ENCODE measurements at places on chromosomes 3 and 15.
A peak's percentile ranks its signal among the peaks of the same experiment; 100 is the strongest.

GRCh38 chr3:5036858-5037257 is 57.6 kb downstream of the BHLHE40 start:
- no peak for DNase-seq

DNA sequence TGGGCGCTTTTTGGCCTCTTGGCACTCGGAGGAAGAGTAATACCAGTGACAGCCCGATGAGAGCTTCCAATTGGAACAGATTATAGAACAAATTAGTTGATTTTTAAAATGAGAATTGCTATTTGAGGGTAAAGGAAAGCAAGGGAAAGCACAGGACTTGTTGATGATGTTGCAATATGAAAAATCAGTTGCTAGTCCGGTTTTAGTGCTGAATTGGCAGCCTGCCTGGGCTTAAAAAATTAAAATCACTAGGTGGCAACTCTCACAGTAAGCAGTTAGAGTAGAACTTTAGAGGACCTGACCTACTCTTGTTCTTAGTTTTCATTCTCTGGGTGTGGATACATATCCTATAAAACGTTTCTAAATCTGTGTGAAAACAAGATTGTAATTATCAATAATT is 2.1 kb upstream of the SCAANT1 start:
- no peak for DNase-seq

DNA sequence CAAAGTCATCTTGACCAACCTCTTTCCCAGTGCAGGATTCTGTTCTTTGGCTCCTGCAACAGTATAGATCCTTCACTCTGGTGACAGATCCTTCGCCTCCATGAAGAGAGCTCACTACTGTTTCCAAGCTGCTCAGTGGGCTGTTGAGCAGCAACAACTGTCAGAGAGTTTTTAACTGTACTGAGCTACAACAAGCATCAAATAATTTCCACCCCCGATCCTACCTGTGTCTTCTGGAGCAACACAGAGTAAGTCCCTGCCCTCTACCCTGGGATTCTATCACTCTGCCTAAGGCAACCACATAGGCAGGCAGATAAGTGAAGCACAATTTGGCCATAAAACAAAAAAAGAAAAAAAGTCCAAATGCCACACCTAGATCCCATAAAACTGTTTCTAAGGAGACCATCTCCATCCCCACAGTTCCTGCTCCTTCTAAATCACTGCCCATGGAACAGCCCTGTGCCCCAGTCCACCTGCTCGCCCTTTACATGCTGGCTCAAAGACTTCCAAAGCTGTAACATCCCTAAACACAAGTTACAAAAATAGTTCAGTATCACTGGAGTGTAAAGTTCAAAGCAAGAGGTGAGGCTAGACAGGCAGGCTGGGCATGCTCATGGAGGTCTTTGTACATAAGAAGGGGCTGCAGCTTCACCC is 37.8 kb upstream of the ANPEP start:
- no peak for DNase-seq

GRCh38 chr3:150627557-150627956 is 24.4 kb downstream of the SELENOT start:
- no peak for DNase-seq

- DNase-seq = no peak
Observed at GRCh38 chr15:27095886-27096624, 125.1 kb downstream of the GABRG3 start.

- DNase-seq = no peak
Observed at GRCh38 chr3:44042772-44043171, 198.9 kb upstream of the TOPAZ1 start.

- no peak for DNase-seq
Observed at GRCh38 chr15:89122505-89123180, 34.4 kb downstream of the ABHD2 start.

DNA sequence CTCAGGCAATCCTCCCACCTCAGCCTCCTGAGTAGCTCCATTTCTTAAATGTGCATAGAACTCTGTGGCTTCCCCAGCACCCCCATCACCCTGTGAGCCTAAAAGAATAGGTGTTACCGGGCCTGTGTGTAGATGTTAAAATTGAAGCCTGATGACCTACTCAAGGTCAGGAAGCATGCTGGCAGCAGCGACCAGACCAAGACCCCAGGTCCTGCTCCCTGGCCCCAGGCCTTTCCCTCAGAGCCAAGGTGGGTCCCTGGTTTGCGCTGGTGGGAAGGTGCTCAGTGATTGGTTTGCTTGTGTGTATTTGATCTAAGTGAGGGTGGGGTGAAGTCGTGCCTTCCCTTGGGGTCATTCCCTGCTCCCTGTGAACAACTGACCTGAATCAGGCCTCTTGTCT is 18.4 kb upstream of the CRABP1 start:
- DNase-seq = no peak

DNA sequence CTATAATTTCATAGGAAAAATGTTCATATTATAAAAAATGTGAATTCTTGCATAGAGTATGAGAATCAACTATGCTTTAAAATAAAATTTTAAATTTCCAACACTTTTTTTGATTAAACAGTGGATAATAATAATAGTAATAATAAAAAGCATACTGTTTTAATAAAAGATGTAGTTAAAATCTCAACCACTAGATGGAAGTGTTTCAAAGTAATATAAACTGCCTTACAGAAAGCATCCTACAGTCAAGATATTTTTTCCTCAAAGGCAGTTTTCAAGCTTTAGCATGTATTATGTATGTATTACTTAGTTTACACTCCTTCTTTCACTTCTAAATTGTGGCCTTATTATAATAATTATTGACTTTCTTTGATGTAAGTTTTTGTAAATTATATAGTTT is 217.5 kb downstream of the CHL1 start:
- DNase-seq = no peak

GRCh38 chr3:146131616-146132410 is 29.2 kb downstream of the PLOD2 start:
- DNase-seq = no peak

DNA sequence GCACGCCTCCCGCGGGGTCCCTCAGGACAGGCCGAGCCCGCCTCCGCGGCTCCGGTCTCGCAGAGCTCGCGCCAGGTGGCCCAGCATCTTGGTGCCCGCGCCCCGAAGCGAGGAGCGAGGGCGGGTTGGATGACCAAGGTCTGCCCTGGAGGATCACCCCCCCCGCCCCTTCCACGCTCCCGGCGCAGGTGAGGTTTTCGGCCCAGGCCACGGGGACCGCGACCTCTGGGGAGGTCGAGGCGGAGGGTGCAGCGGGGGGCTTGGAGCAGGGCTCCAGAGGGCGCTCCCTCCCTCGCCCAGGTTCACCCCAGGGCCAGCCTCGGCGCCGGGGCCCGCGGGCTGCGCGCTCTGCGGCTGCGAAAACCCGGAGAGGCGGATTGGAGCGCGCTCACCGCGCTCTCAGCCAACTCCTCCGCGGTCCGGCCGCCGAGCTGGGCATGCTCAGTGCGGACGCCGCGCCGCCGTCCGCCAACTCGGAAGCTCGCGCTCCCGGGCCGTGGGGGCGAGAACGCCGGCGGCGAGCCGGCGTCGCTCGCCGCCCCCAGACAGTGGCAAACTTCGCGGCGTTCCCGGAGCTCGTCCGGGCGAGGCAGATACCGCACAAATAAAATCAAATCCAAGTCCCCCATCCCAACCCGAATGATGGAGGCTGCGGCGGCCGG is at the start of gene MED12L:
Gene MED12L, plus strand, starts transcription at position 438 of the 662 bp plus-strand sequence. CDS start 1,263 bp downstream, outside the sequence.
- peak; percentile 10 for DNase-seq

GRCh38 chr15:90124507-90124906 is 22.2 kb upstream of the IDH2 start:
- DNase-seq = no peak

GRCh38 chr3:8380904-8381704 is 120.5 kb upstream of the LMCD1 start:
- no peak for DNase-seq

DNA sequence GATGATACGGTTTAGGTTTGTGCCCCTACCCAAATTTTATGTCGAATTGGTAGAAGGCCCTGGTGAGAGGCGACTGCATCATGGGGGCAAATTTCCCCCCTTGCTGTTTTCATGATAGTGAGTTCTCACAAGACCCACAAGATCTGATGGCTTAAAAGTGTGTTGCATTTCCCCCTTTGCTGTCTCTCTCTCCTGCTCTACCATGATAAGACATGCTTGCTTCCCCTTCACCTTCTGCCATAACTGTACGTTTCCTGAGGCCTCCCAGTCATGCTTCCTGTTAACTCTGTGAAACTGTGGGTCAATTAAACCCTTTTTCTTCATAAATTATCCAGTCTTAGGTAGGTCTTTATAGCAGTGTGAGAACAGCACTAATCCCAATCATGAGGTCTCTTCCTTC is 381.2 kb downstream of the RSL24D1 start:
- DNase-seq = no peak

GRCh38 chr3:61526308-61526707 is 35.1 kb upstream of the PTPRG start:
- no peak for DNase-seq

- no peak for DNase-seq
Observed at GRCh38 chr3:188706176-188706575, 465.6 kb upstream of the TPRG1 start.

GRCh38 chr15:99016680-99017321 is 9.2 kb upstream of the PGPEP1L start:
- no peak for DNase-seq

- no peak for DNase-seq
Observed at GRCh38 chr15:38029736-38030135, 95.3 kb downstream of the TMCO5A start.

DNA sequence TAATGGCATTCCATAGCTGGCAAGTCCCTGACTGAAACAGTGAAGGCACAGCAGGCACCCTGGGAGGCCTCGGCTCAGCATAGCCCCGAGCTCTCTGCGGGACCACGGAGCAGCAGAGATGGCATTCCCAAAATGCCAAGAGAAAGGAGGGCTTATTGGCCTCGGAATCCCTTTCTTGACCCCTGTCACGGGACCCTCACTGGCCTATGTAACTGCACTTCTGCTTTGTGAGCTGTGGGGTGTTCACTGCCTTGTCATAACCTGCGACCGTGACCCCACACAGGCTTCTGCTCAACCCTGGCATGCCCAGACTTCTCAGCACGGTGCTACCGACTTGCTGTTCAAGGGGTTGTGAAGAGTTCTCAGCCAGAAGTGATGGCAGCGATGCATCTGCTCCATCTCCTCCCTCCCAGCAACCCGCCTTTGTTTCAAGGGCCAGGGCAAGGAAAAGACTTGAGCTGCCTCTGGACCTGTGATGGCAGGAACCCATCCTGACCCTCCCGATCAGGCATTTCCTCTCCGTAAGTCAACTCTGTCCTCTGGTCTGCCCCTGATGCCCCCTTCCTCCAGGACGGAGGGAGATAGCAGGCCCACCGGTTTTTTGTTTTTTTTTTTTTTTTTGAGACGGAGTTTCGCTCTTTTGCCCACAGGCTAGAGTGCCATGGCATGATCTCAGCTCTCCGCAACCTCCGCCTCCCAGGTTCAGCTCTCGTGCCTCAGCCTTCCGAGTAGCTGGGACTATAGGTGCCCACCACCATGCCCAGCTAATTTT is 30.5 kb downstream of the EHD4 start:
- no peak for DNase-seq

DNA sequence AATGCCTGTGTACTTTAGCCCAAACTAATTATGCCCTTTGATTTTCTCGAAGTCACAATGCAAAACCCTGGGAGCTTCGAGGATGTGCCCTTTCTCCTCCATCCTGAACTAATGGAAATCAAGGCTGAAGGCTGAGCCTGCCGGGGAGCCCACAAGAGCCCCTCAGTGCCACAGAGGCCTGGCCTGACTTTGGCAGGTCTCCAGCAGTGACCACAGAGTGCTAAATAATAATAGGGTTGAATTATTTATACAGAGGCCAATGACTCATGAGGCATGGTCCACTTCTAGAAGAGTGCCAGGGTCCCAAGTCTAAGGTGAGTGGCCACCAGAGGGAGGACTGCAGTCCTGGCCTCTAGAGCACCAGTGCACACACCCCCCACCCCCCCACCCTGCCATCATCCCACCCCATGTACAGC is 19.1 kb upstream of the GLCE start:
- no peak for DNase-seq

DNA sequence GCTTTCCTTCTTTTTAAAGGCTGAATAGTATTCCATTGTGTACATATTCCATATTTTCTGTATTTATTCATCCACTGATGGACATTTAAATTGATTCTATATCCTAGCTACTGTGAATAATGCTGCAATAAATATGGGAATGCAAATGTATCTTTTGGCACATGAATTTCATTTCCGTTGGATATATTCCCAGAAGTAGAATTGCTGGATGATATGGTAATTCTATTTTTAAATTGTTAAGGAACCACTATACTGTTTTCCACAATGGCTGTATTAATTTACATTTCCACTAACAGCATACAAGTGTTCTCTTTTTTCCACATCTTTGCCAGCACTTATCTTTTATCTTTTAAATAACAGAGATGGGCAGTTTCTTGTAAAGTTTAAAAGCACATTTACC is 302.7 kb downstream of the CTNNB1 start:
- DNase-seq = no peak

DNA sequence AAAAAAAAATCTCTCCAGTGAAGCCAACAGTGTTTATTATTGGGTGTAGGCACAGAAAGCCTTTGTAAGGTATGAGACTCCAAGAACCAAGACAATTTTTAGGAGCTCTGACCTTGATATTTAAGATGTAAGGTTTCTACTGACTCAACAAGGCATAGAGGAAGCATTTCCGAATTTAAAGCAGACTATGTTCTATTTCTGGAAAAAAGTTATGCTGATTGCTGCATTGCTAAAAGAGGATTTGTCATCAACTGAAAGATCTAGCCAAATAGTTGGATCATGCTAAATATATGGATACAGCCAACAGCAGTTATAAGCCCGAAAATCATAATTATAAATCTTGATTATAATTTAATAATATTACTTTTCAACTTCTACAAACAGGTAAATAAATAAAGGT is 53.3 kb upstream of the MELTF start:
- DNase-seq = no peak

DNA sequence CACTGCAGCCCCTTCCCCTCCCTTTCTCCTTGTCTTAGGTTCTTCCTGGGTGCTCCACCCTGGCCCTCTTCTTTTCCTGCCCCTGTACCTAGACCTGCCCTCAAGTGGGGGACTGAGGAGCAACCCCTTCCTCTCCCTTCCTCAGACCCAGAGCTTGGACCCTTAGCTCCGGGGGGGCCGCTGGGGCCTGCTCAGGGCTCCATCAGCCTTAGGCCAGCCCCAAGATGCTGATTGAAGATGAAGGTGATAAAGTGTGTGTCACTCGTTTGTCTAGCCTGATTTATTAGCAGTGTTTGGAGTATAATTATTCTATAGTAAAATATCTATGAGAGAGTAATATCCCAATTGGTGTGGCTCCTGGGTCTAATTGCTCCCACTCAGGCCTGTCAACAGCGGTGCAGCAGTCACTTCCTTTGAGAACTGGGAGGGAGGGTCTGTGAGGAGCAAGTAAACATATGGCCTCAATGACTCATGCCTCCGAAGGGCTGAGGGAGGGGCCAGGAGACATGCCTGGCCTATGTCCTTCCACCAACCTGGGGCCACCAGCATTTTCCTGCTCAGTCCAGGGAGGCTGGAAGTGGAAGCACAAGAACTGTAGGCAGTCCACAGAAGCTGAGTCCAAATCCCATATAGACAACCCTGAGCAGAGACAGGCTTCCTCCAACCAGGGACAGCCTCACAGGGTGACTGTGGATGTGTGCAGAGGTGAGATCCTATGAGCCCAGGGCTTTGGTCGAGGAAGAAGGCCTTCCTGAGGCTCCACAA is 123.2 kb downstream of the DNAJB8 start:
- DNase-seq = no peak

GRCh38 chr3:140249188-140249587 is 314.2 kb downstream of the CLSTN2 start:
- no peak for DNase-seq

- no peak for DNase-seq
Observed at GRCh38 chr15:40103864-40104271, 4.8 kb downstream of the BMF start.

Data from stimulated activated CD4-positive, alpha-beta T cell treated with anti-CD3 and anti-CD28 coated beads, Interleukin-1b, Interleukin-23, amount 100 ng/mL, for 24 hours (primary cell).